Dermis microvascular lymphatic vessel endothelial cell (primary cell): ENCODE measurements at places on chromosomes 6 and 20.

DNA sequence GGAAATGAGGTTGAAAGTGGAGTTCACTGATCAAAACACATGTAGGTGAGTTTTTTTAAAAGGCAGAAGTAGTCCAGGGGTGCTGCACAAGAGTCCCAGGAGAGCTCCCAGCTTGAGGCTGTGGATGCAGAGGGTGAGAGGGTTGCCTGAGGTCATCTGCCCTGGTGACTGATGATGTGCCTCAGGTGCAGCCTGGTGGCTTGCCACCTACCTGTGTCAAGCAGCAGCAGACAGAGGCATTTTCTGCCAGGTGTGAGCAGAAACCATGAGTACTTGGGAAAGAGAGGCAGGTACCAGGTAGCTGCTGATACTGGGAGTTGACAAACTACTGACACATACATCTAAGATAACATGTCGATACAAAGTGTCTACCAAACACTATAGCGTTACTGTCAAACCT, 92.5 kb downstream of the SCP2D1 start:
- DNase-seq: no peak

DNA sequence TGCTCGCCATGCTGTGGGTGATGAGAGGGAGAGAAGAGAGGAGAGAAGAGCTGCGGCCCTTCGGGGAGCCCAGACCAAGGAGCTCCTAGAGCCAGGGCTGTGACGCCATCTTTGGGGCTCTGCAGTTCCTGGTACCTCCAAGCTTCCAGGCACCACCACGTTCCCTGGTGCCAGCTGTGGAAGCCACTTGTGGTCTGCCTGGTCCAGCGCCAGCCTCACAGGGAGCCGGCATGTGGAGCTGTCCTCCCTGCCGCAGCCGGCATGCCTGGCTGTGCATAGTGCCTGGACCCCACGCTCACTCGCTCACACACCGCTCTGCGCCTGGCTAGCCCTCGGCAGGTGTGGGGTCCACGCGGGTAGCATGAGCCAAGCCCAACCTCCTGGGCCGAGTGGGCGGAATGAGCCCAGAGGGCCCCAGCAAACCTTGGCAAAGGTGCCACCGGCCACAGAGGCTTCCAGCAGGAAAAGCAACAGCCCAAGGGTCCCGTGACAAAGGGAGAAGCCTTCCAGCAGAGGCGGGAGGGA, 19.3 kb upstream of the CHRNA4 start:
- no peak for DNase-seq

GRCh38 chr6:4935975-4936680, 67.7 kb downstream of the RPP40 start:
- no peak for DNase-seq

GRCh38 chr6:210778-211374, 81.4 kb upstream of the DUSP22 start:
- DNase-seq: no peak

DNA sequence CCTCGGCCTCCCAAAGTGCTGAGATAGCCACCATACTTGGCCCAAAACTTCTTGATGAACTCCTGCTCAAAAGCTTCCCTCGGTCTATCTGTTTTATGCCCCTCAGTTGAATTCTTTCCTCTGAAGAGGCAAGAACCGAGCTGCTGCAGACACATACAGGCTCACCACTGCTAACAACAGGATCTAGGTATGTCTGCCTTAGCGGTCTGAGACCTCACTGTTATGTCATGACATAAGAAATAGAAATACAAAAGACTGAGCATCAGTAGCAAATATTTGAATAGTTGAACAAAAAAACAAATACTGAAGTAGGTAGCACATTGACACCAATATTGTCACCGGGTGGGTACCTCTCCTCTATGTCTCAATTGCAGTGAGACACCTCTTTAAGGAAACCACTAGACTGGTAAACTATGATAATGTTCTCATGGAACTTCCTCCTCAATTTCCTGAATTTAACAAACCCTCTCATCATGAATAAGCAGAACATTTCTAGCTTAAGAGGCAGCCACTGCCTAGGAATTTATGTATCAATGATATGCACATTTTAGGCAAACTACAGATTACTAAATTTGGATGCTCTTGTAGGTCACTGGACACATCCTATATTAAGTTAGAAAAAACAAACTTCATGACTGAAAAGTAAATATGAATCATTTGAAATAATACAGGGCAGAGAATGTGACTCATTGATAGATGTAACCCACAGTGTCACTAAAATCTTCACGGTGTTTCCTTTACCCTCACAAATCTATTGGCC, 9.4 kb upstream of the STXBP5 start:
- DNase-seq: no peak

DNA sequence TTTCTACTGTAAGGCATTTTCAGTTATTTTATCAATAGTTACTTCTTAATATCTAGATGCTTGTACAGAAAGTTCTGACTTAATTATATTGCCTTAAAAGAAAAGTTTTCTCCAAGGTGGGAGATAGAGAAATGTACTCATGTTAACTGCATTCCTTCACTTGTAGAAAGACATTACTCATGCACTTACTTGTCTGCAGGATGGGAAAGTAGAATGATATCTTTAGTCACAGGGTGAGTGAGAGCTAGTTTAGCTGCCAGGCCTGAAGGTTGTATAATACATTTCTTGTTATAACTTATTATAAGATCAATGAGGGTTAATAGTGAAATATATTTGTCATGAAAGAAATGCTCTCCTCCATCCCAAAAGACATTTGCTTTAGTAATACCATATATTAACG, 92.1 kb downstream of the CRYBG1 start:
- no peak for DNase-seq
